Activated T-helper 1 cell treated with anti-CD3 and anti-CD28 coated beads, Interleukin-12 subunit alpha, Interleukin-12 subunit beta, Interleukin-2, Interleukin-4 antibody, amounts not matched to agents 30 ng/mL and 10 ng/mL and 1 ng/mL, durations not matched to agents 14 hours and 24 hours and 36 hours (primary cell): ENCODE measurements at places on chromosomes 5 and 9.

DNA sequence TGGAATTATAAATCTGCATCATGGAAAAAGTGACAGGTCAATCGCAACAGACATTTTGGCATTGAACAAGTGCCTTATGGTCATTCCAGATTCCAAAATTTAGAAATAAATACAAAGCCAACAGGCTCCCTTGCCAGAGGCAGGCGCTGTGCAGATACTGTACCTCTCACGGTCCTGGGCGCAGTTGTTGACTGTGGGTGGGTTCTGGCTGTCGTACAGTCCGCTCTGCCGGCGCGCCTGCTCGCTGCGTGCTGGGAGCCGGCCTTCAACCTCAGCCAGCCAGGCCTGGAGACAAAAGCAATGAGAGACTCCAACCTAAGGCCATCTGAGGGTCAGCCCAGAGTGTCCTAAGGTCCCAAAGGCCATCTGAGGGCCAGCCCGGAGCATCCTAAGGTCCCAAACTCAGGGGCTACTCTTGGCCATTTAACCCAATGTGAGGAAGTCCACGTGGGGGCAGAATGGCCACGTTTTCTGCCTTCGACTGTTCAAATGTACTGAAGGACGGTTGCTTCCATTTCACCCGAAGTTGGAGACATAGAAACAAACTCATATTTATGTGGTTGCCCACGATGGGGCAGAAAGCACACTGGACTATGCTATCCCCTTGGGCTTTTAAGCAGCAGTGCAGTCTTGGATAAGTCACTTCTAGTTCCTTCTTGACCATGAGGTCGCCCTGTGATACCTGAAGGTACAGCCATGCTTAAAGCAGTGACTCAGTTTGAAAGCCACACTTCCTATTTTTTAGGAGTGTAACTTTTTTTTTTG lies 65.2 kb downstream of the USP20 start:
- no peaks in the 10 kb centered on the region for H3K27me3 ChIP-seq
- H3K36me3 ChIP-seq = peaks cover 65% of the 10 kb centered on the region
- no peak overlapping the region for H3K4me3 ChIP-seq
- H3K27ac ChIP-seq = peak overlapping the region; percentile 20
- peaks cover 39% of the 10 kb centered on the region for H3K4me1 ChIP-seq

GRCh38 chr5:66041627-66042026 lies 102.5 kb upstream of the SREK1 start:
- H3K36me3 ChIP-seq = peaks cover 21% of the 10 kb centered on the region
- no peak overlapping the region for H3K27ac ChIP-seq
- no peak for DNase-seq
- H3K27me3 ChIP-seq = no peaks in the 10 kb centered on the region

- H3K27me3 ChIP-seq = peaks cover 4% of the 10 kb centered on the region
- no peak overlapping the region for H3K27ac ChIP-seq
- no peak for DNase-seq
- no peaks in the 10 kb centered on the region for H3K36me3 ChIP-seq
- H3K4me1 ChIP-seq = no peaks in the 10 kb centered on the region
These were observed 70.7 kb upstream of the RANBP6 start for GRCh38 chr9:6086006-6086655.

- H3K36me3 ChIP-seq = peaks cover 19% of the 10 kb centered on the region
- no peak for DNase-seq
- H3K4me3 ChIP-seq = no peak overlapping the region
- H3K4me1 ChIP-seq = peaks cover 21% of the 10 kb centered on the region
- no peaks in the 10 kb centered on the region for H3K27me3 ChIP-seq
These were observed 114.3 kb downstream of the STARD4 start for GRCh38 chr5:111398013-111398412.

GRCh38 chr9:34190996-34191892 lies 12.4 kb downstream of the UBAP1 start:
- H3K4me3 ChIP-seq = no peak overlapping the region
- peaks cover 35% of the 10 kb centered on the region for H3K4me1 ChIP-seq
- DNase-seq = no peak
- no peak overlapping the region for H3K27ac ChIP-seq

- H3K4me1 ChIP-seq = peaks cover 27% of the 10 kb centered on the region
- H3K36me3 ChIP-seq = peaks cover 1% of the 10 kb centered on the region
- H3K27me3 ChIP-seq = peaks cover 2% of the 10 kb centered on the region
- H3K27ac ChIP-seq = no peak overlapping the region
These were observed 84.1 kb upstream of the DMRT1 start for GRCh38 chr9:757246-757881.

DNA sequence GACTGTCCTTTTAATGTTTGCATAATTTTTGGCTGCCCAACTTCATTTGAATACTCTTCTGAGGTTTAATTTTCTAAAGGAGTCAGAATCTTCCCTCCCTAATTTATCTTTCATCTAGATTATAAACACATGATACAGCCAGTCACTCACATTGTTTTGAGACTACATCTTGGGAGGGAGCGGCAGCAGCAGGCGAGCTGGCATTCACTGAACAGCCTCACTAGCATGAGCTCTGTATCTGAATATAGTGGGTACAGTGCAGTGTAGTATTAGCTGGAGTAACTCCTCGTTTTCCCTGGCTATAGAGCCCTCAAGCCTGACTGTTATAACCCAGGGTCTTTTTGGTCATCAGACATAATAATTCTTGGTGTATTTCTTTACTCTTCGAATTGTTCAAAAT lies 969.2 kb upstream of the COX7C start:
- no peaks in the 10 kb centered on the region for H3K4me1 ChIP-seq
- H3K27me3 ChIP-seq = no peaks in the 10 kb centered on the region
- H3K27ac ChIP-seq = no peak overlapping the region
- no peaks in the 10 kb centered on the region for H3K36me3 ChIP-seq
- no peak overlapping the region for H3K4me3 ChIP-seq

GRCh38 chr9:132384376-132384775 lies 22.3 kb downstream of the TTF1 start:
- H3K27me3 ChIP-seq = no peaks in the 10 kb centered on the region
- no peak for DNase-seq
- no peak overlapping the region for H3K4me3 ChIP-seq
- H3K27ac ChIP-seq = peak overlapping the region; percentile 61
- peaks cover 35% of the 10 kb centered on the region for H3K4me1 ChIP-seq

- no peaks in the 10 kb centered on the region for H3K4me1 ChIP-seq
- no peaks in the 10 kb centered on the region for H3K27me3 ChIP-seq
- no peak overlapping the region for H3K4me3 ChIP-seq
- no peak for DNase-seq
- no peak overlapping the region for H3K27ac ChIP-seq
These were observed 447.9 kb upstream of the SGCD start for GRCh38 chr5:155878991-155879575.

DNA sequence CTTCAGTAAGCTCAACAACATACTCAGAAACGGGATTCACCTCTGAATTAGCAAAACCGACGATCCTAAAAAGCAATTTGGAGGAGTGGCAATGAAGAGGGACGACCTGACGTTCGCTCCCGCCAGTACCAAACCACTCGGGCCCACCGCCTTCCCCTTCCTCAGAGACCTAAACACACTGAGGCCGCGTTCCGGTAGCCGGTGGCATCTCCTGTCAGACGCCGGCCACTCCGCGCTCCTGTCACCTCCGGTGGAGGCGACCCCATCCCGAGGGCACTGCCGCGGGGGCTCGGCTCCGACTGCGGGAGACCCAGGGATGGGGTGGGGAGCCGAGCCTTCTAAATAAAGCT lies 617 bp downstream of the PPP6C start:
- peak; percentile 27 for DNase-seq
- peaks cover 3% of the 10 kb centered on the region for H3K36me3 ChIP-seq
- no peaks in the 10 kb centered on the region for H3K27me3 ChIP-seq
- peak overlapping the region; percentile 96 for H3K4me3 ChIP-seq

DNA sequence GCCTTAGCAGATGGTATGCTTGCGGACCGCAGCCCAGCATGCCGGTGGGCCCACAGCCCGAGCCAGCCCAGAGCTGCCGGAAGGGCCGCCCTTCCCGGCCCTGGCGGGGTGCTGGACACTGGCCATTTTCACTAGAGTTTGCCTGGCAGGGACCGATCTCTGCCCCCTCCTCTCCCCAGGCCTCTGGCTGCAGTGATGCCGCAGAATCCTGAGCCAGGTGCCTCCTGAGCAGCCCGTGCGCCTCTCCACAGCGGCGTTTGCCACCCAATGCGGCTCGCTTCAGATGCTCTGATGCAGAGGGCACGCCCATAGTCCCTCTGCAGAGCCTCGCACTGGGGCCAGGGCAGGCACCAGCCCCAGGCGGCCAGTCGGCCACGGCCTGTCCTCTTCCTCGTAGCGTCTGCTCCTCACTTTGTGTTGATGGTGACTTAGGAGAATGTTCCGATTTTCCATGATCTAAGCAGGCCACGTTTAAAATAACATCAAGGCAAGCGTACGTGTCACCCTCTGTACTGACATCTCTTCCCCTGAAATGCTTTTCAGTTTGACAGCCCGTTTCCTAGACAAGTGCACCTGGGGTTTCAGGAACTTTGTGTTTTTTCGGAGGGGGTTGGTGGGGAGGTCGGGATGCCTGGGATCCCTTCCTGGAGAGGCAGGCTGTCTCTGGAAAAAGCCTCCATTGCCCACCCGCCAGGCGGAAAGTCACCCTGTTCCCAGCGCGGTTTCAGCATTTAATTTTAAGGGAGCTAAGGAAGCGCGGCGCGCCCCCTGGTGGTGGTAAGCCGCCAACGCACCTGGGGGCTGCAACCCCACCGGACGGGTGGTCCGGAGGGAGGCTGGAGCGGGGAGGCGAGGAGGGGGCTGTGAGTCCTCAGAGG lies 29.8 kb upstream of the HMCN2 start:
- no peak overlapping the region for H3K27ac ChIP-seq
- no peak overlapping the region for H3K4me3 ChIP-seq
- H3K27me3 ChIP-seq = peaks cover 2% of the 10 kb centered on the region
- H3K4me1 ChIP-seq = peaks cover 18% of the 10 kb centered on the region
- H3K36me3 ChIP-seq = no peaks in the 10 kb centered on the region

- H3K36me3 ChIP-seq = no peaks in the 10 kb centered on the region
- peaks cover 11% of the 10 kb centered on the region for H3K4me1 ChIP-seq
- H3K4me3 ChIP-seq = peak overlapping the region; percentile 12
- no peak overlapping the region for H3K27ac ChIP-seq
- no peak for DNase-seq
- H3K27me3 ChIP-seq = peaks cover 3% of the 10 kb centered on the region
These were observed 15.3 kb upstream of the MED10 start for GRCh38 chr5:6393596-6394194.

DNA sequence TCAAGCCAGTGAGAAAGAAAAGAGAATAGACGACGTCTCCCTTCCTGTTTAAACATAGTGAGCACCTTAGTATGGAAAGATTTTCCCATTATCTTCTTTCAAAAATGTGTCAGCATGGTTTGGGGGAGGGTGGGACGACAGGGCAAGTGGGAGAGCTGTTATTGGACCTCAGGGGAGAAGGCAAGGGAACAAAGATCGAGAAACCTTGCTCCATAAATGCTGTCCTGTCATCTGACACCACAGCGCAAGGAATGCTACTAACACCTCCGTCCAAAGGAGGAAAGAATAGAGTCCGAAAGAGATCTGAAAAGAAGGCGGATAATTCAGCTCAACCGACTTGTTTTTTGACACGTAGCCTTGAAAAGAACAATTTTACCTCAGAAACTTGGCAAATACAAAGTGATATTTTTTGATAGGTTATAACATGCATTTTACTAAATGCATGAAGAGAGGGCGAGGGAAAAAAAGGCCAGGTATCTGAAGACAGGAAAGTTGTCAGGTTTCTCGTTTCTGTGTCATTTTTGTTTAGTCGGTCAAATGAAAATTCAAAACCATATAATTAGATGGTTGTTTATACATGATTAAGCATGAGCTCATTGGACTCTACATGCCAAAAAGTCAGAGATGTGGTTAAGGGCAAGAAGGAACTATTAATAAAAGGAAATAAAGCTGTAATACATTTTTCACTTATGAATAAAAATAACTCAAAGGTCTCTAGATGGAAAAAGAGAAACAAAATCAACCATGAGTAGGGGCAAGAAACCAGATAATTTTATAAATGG lies 155.7 kb downstream of the GLIS3 start:
- H3K4me1 ChIP-seq = no peaks in the 10 kb centered on the region
- DNase-seq = no peak
- H3K4me3 ChIP-seq = no peak overlapping the region
- no peak overlapping the region for H3K27ac ChIP-seq
- no peaks in the 10 kb centered on the region for H3K36me3 ChIP-seq
- H3K27me3 ChIP-seq = peaks cover 9% of the 10 kb centered on the region

GRCh38 chr5:151596828-151597539 lies 5.9 kb upstream of the FAT2 start:
- no peak overlapping the region for H3K27ac ChIP-seq
- H3K36me3 ChIP-seq = no peaks in the 10 kb centered on the region
- no peak for DNase-seq
- H3K4me1 ChIP-seq = no peaks in the 10 kb centered on the region
- no peak overlapping the region for H3K4me3 ChIP-seq

- H3K4me1 ChIP-seq = peaks cover 40% of the 10 kb centered on the region
- H3K4me3 ChIP-seq = no peak overlapping the region
- no peak overlapping the region for H3K27ac ChIP-seq
- DNase-seq = no peak
- H3K36me3 ChIP-seq = peaks cover 3% of the 10 kb centered on the region
- peaks cover 5% of the 10 kb centered on the region for H3K27me3 ChIP-seq
These were observed 70.2 kb upstream of the IL6ST start for GRCh38 chr5:56064984-56065383.

DNA sequence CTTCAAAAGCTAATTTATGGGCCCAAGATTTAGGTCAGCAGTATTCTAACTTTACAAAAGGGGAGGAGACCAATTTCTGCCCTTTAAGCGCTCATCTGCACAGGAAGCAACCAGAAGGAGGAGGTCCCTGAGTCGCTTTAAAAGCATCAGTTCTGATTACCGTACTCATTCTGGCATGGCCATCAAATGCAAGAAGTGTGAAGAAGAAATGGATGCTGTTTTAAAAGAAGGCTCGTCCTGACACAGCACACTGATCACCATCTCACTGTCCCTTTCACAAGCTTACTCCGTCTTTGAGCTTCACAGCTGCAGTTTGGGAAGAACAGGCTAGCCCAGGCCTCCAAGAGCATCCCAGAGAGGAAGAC lies 17.5 kb downstream of the ZNF608 start:
- H3K4me1 ChIP-seq = no peaks in the 10 kb centered on the region
- DNase-seq = no peak
- no peaks in the 10 kb centered on the region for H3K27me3 ChIP-seq
- H3K4me3 ChIP-seq = no peak overlapping the region
- no peak overlapping the region for H3K27ac ChIP-seq

DNA sequence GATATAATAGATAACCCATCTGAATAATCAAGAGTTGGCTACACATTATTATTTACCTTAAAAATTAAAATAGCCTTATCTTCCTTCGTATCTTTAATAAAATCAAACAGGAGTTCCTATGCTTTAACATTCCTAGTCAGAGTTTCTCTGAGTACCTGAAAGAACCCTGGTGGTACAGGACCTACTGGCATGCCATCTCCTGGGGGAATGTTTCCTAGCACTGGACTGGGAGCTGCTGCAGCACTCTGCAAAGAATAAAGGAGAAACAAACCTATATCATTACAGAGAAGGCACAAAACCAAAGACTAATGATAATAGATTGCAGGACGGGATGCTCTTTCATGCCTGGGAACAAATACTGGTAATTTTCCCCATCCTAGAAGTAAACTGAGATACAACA lies 119.5 kb upstream of the ACOT12 start:
- H3K4me1 ChIP-seq = no peaks in the 10 kb centered on the region
- no peak overlapping the region for H3K27ac ChIP-seq
- H3K36me3 ChIP-seq = no peaks in the 10 kb centered on the region
- no peak for DNase-seq
- H3K4me3 ChIP-seq = no peak overlapping the region

GRCh38 chr9:94799578-94800264 lies 73.2 kb downstream of the AOPEP start:
- no peak overlapping the region for H3K27ac ChIP-seq
- DNase-seq = no peak
- peaks cover 16% of the 10 kb centered on the region for H3K36me3 ChIP-seq
- no peaks in the 10 kb centered on the region for H3K27me3 ChIP-seq
